Ascending aorta (tissue), 2 donors: ENCODE measurements at places on chromosomes 4 and X.

- no peak for DNase-seq
Observed at GRCh38 chr4:87913896-87914295, 61.6 kb upstream of the SPP1 start.

DNA sequence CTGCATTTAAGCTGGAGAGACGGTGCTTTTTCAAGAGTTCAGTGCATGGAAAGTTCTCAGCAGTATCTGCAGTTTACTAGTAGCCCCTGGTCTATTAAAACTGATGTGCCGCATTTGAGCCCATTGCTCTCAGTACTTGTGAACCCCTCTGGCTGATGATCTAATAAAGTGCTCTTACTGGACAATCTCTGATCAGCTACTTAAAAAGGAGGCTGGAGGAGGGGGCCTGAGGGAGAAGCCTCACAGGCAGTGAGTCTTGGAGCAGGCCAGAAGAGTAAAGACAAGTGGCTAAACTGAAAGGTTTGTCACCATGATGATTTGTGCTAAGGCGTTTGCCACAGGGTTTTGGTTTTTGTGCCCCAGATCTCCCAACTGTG is 138.5 kb downstream of the ARX start:
- DNase-seq: no peak

- DNase-seq: no peak
Observed at GRCh38 chrX:43963726-43964125, 9.5 kb downstream of the NDP start.

- no peak for DNase-seq
Observed at GRCh38 chrX:117093319-117093718, 630.5 kb upstream of the CT83 start.

DNA sequence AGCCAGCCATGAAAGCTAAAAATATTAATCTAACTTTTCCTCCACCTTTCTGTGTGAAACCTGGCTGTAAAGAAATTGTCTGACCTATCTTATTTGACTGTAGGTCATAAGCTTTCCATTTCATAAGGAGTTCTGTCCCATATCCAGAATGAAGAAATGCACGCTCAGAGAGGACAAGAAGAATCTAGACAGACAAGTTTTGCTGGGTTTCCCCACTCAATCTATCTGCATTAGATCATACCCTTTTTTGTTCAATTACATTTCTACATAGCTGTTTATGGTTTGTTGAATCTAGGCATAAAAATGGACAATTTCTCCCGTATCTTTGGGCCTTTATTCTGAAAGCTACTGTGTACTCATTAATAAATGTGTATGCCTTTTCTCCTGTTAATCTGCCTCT is 1495.1 kb downstream of the C4orf33 start:
- no peak for DNase-seq
